Left renal cortex interstitium (tissue), 4 donors: ENCODE measurements at places on chromosomes 6 and 20. TPM values are rescaled to one million over a fixed set of nuclear protein-coding genes. Genes with fewer than 3 reads are reported as not detected.

- peak; percentile 81 for DNase-seq
Observed at GRCh38 chr6:52994031-52994838, 849 bp downstream of the GSTA4 start.

GRCh38 chr20:25573288-25574251 is 11.8 kb downstream of the NINL start:
- no peak for DNase-seq

GRCh38 chr6:47846752-47847151 is 64.9 kb downstream of the OPN5 start:
- no peak for DNase-seq

DNA sequence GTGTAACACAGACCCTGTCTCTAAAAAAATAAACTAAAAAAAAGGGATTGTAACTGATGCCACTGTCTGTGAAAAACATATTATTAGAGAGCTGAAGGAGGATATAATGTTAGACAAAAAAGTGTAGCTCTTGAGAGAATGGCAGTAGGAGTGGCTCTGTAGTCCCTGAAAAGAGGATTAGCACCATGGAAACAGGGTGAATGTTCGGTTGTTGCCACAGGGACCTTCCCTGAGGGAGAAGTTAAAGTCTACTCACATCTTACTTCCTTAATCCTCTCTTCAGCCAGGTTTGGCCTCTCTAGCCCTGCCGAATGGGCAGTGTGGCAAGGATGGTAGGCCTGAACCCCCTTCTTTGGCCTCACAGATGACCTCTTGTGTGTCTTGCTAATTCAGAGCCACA is 12.1 kb downstream of the SCAND1 start:
- DNase-seq: no peak

DNA sequence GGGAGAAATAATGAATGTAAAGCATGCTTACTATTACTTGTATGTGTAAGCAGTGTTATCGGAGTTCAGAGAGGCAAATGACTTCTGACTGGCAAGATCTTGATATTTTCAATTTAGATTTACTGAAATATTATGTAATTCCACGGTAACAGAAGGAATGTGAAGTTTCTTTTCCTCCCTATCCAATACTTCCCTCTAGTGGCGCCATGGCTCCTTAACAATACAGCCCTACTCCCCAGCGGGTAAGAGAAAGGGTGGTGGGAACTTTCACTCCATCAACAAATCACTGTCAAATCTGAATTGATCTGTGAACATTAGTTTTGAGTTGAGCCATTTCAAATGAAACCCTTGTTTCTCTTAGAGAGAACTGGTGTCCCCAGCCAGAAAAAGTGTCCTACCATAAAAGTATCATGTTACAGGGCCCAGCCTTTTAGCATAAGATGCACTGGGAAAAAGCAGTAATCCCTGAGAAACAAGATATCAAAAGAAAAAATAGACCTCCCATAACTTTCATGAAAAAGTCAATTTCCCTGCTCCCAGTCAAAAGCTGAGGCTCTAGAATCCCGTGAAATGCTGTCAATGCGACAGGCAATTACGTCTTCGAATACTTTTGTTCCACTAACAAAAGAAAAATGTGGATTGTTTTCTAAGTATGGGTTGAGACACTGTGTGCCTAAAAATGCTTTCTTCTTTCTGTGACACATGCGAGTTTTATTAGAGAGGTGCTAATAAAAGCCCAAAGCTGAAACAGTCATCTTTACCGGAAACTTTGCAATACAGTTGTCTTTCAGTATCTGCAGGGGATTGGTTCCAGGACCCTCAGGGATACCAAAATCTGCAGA is 12.9 kb downstream of the COX7A2 start:
- DNase-seq: no peak

DNA sequence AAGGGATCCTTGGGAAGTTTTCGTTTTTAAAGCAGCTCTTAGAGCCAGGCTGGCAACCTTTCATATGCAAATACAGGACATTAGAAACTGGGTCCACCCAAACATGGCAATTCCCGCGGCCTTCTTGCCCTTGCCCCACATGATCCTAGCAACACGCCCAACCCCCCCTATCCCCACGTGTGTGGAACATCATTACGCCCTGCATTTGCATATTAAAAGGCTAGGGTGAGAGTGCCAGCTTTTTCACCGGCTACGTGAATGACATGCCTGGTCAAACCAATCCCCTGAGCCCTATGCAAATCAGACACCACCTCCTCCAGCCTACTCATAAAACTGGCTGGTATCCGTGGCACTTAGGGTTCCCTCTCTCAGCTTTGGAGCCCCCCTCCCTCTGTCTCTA is 88.1 kb downstream of the TNFRSF21 start:
- no peak for DNase-seq

- DNase-seq: no peak
Observed at GRCh38 chr6:99603421-99604165, 3.0 kb upstream of the PRDM13 start.

DNA sequence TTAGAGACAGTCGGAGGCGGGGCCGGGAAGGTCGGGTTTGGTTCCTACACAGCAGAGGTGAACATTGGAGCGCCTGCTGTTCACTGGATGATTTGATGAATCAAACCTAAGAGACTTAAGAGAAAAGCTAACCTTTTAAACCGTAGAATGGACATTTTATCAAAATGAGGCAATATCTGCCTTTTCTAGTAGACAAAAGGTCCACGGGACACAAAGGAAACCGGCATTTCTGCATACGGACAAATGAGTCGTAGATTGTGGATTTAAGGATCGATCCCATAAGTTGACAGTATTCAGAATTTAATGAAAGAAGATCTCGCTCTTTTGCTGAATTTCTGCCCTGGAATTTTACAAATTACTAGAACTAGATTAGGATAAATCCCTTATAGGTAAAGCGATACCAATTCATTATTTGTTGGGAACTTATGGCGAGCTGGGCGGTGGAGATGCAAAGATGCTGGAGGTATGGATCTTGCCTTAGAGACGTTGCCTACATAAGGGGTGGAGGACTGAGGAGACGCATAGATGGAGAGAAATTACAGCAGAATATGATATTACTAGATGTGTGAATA is 400 bp downstream of the PAK1IP1 start:
- DNase-seq: no peak

DNA sequence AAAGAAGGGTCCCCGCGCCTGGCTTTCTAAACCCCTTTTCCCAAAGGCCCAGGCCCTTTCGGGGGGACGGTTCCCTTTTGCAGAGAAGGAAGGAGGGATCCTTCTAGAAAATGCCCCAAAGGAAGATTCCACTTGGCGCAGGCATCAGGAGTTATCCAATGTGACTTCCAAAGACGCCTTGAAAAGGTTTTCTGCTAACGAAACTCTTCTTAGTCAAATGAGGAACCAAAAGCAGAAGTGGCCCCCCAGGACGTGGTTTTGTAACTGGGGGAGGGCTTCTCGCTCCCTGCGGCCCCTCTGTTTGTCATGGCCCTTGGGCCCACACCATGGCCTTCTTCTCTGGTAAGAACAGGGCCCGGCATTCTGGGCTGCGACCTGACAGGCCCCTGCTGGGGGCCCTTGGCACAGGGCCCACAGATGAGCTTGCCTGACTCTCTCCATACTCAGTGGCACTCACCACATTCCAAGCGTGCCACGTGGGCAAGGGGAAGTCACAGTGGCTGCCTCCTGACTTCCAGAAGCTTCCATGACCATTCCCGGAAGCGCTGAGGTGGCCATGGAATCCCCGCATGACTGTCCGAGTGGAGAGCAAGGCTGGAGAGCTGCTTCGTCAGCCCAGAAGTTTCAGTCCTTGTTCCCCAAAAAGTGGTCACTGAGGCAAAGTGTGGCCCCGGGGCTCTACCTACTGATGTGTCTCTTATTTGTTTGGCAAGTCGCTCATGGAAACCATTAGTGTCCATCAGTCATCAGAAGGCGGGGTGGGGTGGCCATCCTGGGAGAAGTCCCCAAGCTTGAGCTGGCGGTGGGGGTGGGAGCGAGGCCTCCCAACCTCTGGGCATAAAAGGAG is 834 bp upstream of the CTSZ start:
- no peak for DNase-seq

DNA sequence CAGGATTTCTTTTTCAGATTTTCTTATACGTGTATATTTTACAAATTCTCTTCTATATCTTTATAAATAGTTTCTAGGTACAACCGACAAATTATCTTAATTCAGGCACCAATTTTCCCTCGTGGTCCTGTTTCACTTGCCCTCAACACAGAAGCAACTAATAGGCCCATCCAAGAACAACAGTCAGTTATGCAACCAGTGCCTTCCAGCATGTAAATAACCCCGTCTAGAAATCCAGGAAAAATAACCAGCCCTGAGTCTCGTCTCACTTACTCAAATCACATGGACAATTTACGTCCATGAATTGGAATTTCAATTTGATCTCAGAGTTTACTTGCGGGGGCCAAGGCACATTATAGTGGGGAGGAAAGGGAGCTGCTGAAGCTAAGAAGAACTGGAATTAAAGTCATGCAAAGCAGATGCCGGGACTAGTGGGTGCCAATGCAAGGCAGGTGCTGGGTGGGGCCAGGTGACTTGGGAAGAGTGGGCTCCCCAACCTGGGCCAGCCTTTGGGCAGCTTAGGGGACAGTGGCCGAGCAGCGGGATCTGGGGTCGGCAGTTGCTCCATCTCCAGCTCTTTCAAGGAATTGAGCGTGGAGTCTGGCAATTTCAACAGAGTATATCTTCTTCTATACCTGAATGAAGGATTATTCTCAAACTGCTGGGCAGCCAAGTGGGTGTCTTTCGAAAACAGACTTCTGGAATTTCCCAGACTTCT is 121.7 kb downstream of the EDN3 start:
- DNase-seq: no peak

The CST9 gene
- polyA plus RNA-seq: not detected
